Stimulated activated CD8-positive, alpha-beta memory T cell treated with anti-CD3 and anti-CD28 coated beads, Interleukin-15, amount 100 ng/mL, for 48 hours (primary cell): ENCODE measurements at places on chromosomes 2 and 18.

DNA sequence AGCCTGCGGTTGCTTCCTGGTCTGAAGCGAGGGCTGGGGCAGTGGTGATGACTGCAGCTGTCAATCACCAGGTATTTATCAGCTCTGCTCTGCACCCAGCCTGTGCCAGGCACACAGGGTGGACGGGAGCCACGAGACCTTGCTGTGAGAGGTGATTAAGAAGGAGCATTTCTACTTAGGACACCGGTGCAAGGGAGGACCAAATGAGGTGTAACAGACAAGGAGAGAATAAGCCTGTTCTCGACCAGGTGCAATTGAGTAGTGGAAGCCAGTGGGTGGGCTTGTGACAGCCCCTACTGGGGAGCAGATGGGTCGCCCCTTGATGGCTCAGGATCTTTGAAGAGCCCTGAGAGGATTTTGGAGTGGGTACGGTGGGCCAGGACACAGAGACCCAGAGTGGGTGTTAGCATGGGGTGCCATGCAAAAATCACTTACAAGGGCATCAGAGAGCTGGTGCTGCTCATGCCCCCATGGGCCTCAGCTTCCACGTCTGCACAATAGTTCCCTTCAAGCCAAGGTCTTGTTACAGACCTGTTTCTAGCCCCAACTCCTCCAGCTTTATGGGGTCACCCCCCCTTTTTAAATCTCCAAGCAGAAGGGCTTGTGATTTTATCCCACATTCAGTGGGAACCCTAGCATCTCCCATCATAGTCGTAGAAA, 24.6 kb downstream of the GPR55 start:
- DNase-seq: no peak

DNA sequence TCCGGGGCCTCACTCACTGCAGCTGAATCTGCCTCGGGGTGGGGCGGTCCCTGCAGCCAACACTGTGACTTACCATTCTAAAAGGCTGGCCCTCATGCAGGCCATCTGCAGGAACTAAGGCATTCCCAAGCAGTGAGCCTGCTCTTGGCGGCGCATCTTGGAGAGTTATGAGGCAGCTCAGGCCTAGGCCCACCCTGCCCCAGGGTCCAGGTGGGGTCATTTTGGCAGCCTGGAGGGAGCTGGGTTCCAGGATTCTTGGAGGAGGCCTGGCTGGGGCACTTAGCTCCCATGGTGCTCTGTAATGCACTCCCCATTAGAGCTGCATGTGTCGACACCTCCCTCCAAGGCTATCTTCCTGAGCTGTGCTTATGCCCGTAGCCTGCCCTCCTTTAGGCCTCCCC, 14.8 kb upstream of the BIN1 start:
- DNase-seq: no peak

GRCh38 chr2:234098681-234099080, 48.2 kb downstream of the SPP2 start:
- DNase-seq: no peak

GRCh38 chr2:64899081-64899865, 89.9 kb upstream of the SLC1A4 start:
- no peak for DNase-seq

DNA sequence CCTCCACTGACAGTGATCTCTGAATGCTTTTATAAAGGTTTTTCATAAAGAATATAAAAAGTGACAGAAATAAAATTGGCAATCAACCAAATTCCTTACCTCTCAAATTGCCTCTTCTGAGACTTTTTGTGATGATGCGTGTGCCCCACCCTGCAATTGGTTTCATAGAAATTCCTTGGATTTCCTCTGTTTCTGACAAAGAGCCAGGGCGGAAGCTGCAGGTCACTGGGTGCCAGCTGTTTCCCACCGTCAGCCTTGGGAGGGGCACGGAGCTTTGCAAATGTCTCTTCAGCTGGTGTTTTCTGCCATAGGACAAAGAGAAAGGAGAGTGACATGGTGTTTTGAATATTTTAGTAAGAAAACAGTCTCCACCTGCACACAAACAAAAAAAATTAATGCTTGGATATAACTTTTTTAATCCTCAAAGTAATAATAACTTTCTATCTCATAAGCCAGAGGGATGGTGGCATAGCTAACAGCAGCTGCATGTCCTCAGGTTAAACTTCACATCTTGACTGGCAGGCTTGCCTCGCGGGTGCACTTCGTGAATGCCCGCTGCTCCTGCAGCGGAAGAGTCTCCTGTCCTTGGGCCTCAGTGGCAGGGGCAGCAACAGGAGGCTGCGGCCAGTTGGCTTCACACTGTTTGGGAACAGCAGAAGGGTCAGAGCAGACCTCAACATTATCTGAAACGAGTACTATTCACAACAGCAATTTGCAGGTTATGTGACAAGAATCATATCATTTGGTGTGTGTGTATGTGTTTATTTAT, 24.7 kb downstream of the AGAP1 start:
- DNase-seq: no peak

GRCh38 chr18:48975120-48975816, 24.5 kb upstream of the SMAD7 start:
- no peak for DNase-seq

GRCh38 chr2:47190188-47190881, 35.2 kb upstream of the STPG4 start:
- no peak for DNase-seq

DNA sequence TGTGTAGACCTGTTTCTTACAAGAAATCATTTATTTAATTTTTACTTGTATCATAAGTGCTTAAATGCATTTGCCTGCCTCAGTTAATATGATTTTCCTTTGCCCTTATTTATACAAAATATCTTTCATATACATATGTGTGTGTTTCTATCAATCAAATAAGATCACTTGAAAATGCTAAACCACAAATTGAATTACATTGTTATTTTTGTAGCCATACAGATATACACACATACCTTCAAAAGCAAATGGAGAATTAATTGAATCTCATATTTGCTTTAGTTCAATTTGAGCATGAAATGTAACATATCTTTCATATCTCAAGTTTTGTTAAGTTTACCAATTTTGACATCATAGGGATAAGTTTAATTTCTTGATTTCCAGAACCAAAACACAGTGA, 755.8 kb upstream of the PIK3C3 start:
- DNase-seq: no peak

DNA sequence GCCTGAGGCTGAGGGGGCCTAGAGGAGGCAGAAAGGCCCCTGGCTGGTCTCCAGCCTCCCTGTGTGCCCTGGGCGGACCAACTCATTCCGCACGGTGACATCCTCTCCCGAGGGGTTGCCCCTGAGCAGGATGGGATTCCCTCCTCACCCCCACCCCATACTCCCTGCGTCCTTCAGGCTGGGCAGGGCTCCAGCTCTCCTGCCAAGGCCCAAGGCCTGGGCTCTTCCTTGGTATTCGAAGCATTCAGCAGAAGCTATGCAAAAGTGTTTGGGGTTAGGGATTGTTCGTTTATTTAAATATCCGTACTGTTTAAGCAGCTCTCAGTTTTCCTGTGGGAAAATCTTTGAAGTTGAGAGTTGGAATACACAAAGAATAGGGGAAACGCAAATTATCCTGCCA, 113.1 kb upstream of the RAB12 start:
- DNase-seq: no peak

- no peak for DNase-seq
These were observed 128.2 kb upstream of the TWIST2 start for GRCh38 chr2:238719641-238720040.

DNA sequence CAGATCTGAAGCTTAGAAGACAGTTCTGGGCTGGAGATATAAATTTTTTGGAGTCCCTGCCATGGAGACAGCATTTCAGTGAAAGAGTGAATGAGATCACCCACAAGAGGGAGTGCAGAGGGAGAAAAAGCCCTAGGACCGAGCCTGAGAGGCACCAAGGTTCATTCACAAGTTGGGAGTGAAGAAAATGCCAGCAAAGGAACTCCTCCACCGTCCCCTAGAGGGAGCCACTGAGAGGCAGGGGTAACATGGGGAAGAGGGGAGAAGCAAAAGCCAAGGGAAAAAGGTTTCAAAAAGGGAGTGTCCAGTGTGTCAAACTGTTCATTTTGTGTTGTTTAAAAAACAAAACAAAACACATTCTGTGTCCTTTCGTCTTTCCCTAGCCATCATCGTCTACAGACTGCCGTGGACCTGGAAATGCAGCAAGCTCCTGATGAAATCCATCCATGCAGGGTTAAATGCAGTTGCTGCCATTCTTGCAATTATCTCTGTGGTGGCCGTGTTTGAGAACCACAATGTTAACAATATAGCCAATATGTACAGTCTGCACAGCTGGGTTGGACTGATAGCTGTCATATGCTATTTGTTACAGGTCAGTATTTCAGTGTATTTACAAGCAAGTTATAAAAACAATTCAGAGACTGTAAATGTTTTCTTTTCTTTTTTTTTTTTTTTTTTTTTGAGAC, 19.1 kb downstream of the CYBRD1 start:
- no peak for DNase-seq

GRCh38 chr2:96409081-96409819, 73.7 kb downstream of the NCAPH start:
- DNase-seq: no peak

- peak; percentile 29 for DNase-seq
These were observed 776 bp downstream of the EMILIN2 start for GRCh38 chr18:2847317-2848246.

GRCh38 chr2:166926657-166927056, 38.4 kb downstream of the XIRP2 start:
- no peak for DNase-seq

DNA sequence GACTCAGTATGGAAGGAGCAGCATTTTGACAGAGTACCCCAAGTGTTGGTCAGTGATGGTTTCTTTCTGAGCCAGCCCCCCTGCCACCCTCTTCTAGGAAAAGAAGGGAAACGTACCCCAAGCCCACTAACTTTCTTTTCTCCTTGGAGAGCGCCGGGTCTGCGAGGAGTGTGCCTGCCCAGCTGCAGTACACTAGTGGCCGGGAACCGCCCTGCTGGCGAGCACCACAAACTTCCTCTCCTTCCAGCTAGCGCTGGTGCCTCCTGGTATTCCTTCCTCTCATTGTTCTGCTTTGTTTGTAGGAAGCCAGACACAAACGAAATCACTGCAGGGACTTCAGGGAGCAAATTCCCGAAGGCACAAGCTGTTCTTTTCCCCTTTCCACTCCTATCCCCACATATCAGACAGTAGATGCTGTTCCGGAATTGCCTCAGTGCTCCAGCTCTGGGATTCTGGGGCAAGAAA, 1.8 kb downstream of the CCDC85A start:
- DNase-seq: no peak

DNA sequence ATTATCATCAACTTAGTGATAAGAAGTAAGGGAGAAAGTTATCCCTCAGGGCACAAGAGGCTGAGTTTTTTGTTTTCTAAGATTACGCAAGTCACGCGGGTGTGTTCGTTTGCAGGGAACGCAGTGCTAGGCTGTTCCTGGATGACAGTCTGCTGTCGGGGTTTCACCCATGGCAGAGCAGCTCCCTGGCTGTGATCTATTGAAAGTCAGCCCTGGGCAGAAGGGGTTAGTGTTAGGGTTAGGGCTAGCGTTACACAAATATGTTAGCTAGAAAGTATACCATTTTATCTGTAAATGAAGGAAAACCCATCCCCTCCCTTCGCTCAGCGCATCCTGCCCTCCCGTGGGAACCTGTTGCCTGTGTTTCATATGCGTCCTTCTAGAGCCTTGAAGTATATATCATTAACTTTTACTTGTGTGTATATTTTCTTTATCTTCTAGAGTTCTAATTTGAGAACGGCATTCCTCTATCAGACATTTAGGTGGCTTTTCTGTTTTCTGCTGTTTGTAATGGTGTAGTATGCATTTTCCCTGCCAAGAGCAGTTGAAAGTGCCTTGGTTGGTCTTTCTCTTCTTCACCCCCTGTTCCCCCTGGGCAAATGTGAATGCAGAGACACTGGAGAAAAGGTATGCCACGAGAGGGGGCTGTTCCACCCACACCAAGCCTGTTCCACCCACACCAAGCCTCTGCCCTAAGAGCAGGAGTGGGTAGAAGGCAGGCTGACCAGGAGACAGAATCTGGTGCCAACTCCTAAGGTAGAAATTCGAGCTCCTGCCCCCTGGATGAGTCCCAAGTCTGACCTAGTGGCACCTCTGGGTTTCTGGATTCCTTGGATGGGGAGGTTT, 47.0 kb downstream of the ARMC9 start:
- no peak for DNase-seq

DNA sequence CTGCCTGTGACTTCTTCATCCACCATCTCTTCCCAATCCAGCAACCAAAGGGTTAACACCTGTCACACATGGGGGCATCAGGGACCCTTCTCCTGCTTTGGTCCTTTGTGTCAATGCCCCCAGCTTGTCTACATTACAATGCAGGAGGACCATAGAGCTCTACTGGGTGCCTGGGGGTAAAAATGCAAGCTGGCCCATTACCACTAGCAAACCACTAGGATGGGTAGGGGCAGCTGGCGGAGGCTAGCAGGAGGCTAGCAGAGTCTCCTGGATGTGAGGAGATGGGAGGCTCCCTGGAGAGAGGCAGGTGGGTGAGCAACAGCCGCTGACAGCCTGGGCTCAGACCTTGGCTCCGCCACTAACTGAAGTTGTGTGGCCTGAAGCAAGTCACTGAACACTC, 153.4 kb upstream of the SKOR2 start:
- DNase-seq: no peak

DNA sequence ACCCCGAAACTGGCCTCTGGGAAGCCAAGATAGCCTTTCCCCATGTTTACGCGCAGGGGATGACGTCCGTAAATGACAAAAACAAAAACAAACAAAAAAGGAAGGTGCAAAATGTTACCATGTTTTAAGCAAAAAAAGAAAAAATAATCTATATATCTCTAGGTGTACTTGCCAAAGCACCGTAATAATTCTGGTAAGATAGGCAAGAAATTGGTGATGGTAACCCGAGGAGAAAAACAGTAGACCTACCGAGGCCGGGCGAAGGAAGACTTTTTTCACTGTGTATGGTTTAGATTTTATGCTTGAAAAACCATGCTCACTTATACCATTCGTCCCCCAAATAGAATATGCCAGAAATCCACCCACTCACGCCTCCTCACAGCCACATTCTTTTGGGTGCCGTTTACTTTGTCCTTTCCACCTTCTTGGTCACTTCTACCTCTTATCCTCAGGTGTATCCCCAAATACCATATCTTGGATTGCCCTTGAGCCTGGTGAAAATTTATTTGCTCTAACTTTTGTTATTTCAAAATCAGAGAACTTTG, 8.0 kb downstream of the GATA6 start:
- no peak for DNase-seq

- no peak for DNase-seq
These were observed 196.3 kb downstream of the PDE1A start for GRCh38 chr2:182230561-182230960.
